ENCODE measurements at places on chromosomes 7 and 10.
A peak's percentile ranks its signal among the peaks of the same experiment; 100 is the strongest.

- DNase-seq, result peak; percentile 47
Observed at GRCh38 chr7:43872406-43873110, 3.2 kb upstream of the MRPS24 start.

- no peak for DNase-seq
Observed at GRCh38 chr10:121830101-121830500, 97.7 kb downstream of the ATE1 start.

DNA sequence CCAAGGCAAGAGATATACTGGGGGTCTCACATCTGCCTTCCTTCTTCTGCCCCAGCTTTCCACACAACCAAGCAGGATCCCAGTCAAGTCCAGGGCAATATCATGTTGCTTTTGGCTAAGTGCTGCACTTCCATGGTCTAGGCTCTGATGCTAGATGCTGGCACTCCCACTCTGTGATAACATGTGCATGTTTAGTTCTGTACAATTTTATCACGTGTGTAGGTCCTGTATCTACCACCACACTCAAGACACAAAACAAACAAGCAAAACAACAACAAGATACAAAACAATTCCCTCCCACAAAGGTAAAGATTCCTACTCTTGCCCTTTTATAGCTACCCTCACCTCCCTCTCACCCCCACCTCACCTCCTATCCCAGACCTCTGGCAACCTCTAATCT lies 105.6 kb upstream of the HABP2 start:
- no peak for DNase-seq

DNA sequence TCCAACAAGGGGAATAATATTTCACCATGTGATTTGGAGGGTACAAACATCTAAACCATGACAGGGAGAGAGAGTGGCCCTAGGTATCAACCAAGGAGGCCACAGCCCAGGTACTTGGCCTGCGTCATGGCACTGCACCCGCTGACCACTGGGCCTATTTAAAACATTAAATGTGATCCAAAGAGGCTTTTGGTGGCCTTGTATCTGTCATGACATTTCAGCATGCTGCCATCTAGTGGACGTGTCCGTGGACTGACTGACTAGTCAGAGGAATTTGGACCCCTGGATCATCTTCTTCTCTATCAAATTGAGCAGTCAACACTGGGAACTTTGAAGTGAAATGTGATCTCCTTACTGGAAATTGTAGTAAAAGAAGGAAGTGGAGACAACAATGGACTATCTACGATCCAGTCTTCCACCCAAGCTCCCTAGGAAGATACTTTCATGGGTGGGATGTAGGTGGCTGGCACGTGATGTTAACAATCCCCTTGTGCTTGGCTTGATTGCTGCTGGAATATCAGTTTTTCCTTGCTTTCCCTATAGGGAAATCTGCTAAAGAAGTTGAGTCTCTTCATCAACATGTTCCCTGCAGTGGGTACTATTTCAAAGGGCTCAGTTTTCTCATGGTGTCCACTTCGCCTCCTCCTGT lies 24.6 kb upstream of the ITGA8 start:
- DNase-seq, result peak; percentile 40

DNA sequence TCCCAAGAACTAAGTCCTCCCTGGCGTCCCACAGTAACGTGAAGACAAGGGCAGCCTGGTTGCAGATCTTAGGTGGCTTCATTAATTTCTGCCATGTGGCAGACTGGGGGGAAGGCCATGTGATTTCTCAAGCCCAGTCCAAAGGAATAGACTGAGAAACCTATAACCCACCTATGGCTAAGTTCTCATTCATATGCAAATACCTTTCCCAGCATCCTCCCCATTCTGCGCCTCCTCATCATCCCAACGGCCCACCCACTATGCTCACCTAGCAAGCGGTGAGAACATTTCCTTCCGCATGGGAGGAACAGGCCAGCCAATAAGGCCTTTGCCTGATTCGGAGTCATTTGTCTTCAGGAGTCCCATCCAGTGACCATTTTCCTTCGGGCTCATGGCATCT lies 8.2 kb upstream of the CLEC2L start:
- DNase-seq, result no peak

DNA sequence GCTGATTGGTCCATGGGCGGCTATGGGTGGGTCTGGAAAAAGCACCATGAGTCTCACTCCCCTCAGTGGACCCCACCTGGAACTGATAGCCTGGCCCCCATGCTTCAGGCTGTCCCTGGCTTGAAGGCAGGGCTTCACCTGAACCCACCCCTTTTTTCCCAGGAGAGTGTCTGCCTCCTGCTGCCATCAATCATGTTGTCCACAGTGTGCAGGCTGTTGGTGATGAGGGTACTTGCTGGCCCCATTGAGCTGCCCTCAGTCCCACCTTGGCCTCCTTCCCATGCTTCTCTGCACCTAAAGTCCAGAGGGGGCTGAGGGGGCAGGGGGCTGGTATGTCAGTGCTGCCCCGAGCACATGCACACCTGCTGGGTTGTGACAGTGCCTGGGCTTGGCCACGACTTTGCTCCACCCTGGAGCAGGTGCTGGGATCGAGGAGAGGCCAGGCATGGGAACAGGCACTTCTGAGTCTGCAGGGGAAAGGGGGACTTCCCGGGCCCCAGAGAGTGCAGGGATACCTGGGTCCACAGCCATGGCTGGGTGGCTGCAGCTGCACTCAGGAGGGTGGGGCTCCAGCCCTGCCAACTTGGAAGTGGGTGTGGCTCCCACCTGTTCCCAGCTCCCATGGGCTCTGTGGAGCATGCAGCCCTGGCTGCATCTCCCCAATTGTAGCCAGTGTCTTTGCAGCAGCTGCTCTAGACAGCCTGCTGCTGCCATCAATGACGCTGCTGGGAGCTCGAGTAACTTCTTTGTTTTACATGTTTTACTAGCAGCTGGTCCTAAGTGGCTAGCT lies 56.9 kb downstream of the ADK start:
- no peak for DNase-seq

DNA sequence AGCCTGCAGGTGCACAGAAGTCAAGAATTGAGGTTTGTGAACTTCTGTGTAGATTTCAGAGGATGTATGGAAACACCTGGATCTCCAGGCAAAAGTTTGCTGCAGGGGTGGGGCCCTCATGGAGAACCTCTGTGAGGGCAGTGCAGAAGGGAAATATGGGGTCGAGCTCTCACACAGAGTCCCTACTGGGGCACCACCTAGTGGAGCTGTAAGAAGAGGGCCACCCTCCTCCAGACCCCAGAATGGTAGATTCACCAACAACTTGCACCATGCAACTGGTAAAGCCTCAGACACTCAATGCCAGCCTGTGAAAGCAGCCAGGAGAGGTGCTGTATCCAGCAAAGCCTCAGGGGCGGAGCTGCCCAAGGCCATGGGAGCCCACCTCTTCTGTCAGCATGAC lies 205.8 kb downstream of the CCSER2 start:
- no peak for DNase-seq

- peak; percentile 33 for DNase-seq
Observed at GRCh38 chr10:520402-520787, 169.1 kb downstream of the DIP2C start.

- no peak for DNase-seq
Observed at GRCh38 chr10:98331885-98332284, 63.9 kb upstream of the LOXL4 start.

GRCh38 chr7:96976106-96976505 lies 29.2 kb upstream of the DLX6 start:
- DNase-seq, result no peak

DNA sequence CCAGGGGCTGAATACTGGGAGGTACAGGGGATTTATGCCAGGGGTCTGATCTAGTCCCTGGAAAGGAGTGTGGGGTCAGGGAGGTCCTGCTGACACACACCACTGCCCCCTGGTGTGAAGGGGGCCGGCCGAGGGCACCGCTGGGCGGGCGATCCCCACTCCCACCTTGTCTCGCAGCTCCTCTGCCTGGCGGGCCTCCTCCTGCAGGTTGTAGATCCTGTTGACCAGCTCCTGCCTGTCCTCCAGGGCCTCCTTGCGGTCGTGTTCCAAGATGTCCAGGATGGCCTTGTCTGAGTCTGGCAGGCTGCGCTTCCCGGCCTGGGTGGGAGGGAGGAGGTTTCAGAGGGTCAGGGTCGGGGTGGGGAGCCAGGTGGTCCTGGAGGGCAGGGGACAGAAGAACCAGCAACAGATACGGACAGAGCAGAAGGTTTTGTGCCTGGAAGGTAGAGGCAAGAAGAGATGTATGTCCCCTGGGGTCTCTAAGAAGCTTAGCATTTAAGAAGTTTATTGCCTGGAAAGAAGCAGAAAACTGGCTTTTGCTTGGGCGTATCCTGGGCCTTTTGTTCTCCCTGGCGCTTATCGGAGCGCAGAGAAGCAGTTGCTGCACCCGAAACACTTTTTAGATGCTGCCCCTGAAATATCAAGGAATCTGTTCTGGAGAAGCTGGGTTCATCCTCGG lies 94.5 kb upstream of the GNA12 start:
- DNase-seq, result no peak

- DNase-seq, result peak; percentile 63
Observed at GRCh38 chr10:77970869-77971803, 44.6 kb upstream of the DLG5 start.

- no peak for DNase-seq
Observed at GRCh38 chr10:5123886-5124285, 29.7 kb downstream of the AKR1C3 start.

DNA sequence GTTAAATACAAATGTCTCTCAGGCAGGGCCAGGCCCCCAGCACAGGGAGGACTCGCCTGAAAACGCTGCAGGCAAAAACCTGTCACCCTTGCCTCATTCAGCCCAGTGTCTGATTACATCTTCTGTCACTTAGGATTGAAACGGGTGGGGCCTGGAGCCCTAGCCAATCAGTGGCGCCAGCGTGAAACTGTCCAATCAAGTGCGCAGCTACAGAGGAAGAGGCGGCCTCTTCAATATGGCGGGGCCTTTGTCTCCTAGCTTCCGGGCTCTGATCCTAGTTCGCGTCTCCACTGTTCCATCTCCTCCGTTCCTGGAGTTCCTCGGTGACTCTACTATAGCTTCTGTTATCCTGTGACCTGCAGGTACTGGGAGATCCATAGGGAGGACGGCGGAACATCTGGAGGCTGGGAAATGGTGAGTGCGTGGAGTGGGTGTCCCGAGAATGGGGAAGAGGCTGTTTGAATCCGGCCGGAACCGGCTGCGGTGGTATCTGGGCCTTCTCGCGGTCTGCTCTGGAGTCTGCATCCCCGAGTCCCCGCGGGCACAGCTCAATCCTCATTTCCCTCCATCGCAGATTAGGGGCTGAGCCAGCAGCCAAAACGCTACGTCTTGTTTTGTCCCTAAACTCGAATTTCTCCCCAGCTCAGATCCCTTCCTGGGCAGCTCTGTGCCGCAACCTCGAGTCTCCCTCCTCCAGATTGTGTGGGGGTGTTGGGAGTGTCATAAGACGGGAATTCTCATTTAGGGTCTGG lies at the start of gene ZNF736:
ZNF736 (plus strand) TSS at position 222 of the 752 bp plus-strand sequence; CDS start at position 412, 190 bp downstream.
- peak; percentile 82 for DNase-seq

GRCh38 chr7:1458683-1459511 lies at the start of gene MICALL2:
TSS of gene MICALL2 (minus strand) at chr7:1459470. CDS start at chr7:1459326, 144 bp downstream.
- peak; percentile 98 for DNase-seq

DNA sequence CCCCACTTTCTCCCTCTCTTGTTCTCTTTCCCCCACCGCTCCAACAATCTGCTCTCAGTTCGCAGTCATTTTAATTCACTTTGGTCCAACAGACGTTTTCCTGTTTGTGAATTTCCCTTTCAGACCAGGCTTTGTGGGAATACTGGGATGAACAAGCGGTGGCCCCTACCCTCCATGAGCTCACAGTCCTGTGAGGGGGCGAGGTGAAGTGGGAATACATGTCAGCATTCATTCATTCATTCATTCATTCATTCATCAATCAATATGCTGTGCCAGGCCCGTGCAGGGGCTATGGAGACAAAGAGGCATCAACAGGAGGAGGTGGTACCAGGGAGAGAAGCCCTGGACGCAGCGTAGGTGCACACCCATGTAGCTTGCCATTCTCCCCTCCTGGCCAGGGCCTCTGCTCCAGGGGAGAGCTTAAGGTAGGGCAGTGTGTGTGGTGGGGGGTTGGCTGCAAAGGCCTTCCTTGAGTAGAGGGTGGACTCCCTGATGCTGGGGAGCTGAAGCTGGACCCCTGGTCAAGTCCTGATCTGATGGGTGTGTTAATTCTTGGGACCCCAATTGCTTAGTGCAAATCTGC lies 16.1 kb downstream of the PRF1 start:
- DNase-seq, result no peak

GRCh38 chr10:5480162-5480941 lies 19.0 kb downstream of the CALML5 start:
- no peak for DNase-seq

DNA sequence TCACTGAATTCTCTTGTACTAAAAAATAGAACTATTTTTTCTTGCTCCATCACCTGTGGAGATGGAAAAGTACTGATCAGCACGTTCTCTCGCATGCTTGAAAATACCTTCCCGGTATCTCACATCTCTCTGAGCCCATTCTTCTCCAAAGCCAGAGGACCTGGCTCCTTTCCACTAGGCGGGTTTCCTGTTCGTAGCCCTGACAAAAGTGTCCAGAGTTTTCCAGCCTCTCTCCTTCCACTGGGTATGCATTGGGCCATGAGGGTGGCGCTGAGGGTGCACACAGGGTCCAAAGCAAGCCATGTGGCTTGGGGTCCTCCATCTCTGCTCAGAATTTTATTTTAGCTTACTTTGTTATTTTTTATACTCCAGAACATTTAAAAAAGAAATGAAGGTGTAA lies 16.3 kb upstream of the SRGN start:
- no peak for DNase-seq

DNA sequence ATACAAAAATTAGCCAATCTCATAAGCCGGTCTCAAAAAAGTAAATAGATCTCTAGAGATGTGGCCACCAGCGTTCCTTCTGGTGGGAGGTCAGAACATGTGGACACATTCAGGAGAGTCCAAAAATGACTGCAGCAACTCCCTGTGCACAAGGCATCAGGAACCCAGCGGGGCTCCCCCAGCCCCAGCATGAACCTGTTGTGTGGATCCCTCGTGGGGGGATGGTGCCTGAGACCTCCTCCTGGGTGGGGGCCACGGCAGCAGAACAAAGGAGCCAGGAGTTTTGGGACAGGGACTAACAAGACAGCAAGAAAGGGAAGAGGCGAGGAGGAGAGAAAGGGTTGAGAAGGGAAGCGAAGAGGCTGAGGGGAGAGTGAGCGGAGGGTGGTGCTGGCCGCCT lies 121.8 kb downstream of the WDR37 start:
- DNase-seq, result no peak

Measured in HTR-8/SVneo (cell line).